ENCODE measurements at places on chromosomes 2 and 18.

DNA sequence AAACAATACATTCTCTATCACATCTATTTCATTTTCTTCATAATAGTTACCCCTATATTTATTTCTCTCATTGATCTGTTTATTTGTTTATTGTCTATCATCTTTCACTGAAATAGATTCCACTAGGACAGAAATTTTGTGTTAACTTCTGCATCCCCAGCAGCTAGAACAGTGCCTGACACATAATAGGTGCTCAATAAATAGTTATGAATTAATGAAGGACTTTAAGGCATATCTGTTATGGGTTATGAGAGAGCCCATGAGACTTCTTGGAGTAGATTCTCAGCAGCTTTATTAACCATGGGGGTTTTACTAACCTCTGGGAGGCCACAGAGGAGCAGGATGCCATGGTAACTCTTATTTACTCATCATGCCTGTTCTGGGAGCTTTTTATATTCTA, 144.6 kb downstream of the CDC42EP3 start:
- DNase-seq = no peak

DNA sequence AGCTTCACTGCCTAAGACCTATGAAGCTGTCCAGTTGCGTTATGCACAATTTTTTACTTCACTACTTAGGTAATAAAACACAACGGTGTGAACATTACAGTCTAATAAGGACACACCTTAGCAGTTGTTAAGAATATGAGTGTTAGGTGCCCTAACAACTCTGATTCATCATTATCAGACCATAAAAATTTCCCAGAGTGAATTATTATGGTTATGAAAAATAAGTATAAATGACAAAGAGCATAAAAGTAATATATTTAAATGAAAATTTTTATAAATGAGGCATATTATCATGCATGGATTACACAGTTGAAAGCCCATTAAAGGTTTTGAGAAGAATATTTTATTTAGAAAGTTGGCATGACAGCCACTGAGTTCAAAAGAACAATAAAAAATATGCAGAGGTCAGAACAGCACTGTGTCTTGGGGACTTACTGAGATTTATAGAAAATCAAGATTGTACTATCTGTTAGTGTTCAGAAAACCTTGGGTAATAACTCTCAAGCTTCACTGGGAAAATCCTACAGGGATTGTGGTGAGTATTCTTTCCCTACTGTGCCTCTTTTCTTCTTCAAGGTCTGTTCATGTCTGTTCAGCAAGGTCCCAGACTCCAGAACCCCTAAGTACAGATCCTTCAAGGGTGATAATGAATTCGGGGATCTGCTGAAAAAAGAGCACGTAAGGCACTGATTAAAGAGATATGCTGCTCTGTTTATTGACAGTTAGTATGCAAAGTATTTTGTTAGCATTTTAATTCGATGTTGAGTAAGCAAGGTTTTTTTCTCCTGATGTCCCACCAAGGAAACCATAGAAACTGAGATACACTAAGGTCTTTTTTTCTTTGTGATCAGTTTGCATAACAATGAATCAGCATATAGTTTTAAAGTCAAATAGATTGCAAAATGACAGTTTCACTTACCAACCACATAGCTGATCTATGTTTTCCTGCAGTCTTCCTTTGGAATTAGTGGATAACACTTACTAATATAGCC, 250.0 kb downstream of the DSEL start:
- no peak for DNase-seq

- DNase-seq = no peak
These were observed 63.4 kb upstream of the SP5 start for GRCh38 chr2:170651624-170652325.

- DNase-seq = no peak
These were observed 55.5 kb upstream of the RNF152 start for GRCh38 chr18:61948281-61948741.
